ENCODE measurements at places on chromosomes 2 and 18.

- DNase-seq: no peak
Observed at GRCh38 chr2:9763356-9764152, 79.7 kb upstream of the TAF1B start.

DNA sequence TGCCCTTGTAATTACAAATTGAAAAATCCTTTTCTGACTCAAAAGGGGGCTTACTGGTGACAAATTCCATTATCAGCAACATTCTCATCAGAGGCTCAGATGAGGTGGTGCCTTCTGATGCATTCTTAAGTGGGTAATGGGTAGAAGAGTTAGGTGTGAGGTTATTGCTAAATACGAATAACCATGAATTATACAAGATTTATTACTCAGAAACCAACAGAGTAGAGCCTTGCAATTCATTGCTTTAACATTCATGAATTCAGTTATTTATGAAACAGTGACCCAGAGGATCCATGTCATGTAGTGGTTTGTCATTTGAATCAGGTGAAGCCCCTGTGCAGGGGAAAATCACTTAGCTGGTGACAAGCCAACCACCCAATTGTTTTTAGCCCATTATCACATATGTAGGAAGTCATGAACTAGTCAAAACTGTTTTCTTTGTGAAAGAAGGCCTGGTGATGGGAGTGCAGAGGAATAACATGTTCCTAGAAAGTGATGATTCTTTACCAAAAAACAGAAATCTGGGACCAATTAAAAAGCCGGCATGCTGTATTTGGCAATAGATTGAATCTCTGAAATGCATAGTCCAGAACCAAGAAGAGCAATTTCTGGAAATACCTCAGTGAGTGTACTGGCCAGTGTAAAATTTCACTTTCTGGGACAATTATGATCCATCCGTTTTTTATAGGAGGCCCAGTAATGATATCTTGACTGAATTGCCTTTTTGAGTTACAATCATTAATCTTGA lies 70.2 kb downstream of the CRIM1 start:
- no peak for DNase-seq

DNA sequence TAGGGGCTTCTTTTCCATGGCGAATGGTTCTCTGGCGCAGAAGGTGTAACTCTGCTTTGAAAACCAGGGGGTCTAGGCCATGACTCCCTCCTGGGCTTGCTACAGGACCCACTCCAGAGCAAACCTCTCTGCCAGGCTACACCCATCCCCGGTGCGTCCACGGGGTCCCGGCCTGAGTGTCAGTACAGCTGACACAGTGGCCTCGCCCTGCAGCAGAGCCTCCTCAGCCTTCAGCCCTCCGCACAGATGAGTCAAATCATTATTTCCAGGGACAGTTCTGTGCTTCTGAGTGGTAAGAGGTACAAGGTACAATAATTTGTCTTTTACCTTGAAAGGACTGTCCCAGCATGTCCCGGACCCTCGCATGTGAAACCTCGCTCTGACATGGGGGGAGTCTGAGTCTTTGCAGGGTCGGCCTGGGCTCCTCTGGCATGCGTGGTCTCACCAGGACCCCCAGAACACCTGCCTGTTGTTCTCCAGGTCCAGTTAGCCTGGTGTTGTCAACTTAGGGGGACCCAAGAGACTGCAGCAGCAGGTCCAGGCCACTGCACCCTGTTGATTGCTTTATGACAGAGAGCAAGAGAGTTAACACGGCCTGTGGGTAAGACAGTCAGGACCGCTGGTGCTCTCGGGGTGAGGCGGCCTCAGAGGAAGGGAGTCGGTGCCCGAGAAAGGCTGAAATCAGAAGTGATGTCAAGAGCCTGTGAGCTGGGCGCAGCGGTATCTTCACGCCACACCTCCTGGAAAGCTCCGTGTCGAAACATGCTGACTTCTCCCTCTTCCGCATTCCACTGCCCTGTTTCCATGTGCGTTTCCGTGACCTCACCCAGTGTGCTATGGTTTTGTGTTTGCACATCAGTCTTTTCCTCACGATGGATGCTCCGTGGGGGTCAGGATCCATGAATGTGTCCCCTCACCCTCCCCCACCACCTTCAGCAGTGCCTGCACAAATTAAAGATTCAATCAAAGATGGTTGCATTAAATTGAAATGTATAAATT lies 340.1 kb downstream of the EIPR1 start:
- DNase-seq: no peak

- DNase-seq: no peak
Observed at GRCh38 chr2:61214171-61214570, 52.2 kb downstream of the C2orf74 start.

DNA sequence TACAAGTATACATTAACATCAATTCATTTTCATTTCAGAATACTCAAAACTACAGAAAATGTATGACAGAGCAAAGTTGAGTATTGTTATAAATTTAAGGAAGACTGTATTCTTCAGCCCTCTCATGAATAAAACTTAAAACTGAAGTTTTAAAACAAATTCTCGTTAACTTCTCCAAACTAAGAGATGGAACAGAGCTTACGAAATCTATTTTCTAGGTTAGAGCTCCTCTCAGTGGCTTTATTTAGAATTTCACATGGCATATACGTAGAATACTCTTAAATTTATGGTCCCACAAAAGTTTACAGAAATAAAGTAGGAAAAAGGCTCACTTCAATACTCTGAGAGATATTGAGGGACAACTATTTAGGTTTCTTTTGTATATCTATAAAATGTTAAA lies 612.1 kb downstream of the KCNJ3 start:
- DNase-seq: no peak

DNA sequence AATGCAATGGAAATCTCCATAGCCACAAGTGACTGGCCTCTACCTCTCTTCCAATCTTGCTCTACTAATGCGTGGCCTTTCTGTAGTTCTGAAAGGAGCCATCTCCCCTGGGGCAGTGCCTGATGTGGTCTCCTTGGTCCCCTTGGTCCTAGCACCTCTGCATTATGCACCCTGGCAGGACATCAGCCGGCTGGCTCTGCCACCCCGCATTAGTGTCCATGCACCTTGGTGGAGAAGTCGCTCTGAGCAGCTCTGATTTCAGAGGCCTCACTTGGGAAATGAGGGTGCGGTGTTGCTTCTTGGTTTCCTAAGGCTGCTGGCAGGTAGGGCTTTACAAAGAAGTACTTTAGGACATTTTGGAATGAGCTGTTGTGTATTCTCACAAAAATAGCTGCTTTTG lies 317.9 kb downstream of the GBX2 start:
- DNase-seq: no peak

DNA sequence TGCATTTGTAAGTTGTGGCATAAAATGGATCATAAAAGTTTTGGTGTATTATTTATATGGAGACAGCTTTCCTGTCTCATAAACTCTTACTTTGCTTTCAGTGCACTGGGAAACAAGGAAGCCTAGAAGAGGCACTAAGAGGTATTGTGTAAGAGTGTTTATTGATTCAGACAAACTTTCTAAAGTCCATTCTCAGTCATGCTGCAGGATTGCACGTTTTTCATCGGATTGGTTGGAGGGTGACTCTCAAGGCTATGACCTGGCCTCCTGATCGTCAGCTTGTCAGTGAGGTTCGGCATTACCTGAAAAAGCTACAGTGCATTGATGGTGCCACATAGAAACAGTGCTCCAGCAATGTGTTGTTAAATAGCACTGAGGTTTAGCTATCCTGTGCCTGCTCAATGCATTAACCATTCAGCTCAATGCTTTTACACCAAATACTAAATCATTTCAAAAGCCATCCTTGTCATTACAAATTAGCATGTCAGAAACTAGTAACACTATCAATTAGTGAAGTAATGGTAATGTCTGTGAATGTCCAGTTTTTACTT lies 545.5 kb downstream of the CBLN2 start:
- DNase-seq: no peak

GRCh38 chr18:62332964-62333695 lies 8.0 kb downstream of the TNFRSF11A start:
- no peak for DNase-seq

GRCh38 chr18:11994703-11995444 lies 13.6 kb downstream of the IMPA2 start:
- no peak for DNase-seq

- DNase-seq: no peak
Observed at GRCh38 chr2:239753401-239753837, 271.7 kb downstream of the NDUFA10 start.

GRCh38 chr2:234137400-234138014 lies 87.0 kb downstream of the SPP2 start:
- no peak for DNase-seq

- DNase-seq: no peak
Observed at GRCh38 chr2:66574701-66575624, 140.0 kb downstream of the MEIS1 start.

DNA sequence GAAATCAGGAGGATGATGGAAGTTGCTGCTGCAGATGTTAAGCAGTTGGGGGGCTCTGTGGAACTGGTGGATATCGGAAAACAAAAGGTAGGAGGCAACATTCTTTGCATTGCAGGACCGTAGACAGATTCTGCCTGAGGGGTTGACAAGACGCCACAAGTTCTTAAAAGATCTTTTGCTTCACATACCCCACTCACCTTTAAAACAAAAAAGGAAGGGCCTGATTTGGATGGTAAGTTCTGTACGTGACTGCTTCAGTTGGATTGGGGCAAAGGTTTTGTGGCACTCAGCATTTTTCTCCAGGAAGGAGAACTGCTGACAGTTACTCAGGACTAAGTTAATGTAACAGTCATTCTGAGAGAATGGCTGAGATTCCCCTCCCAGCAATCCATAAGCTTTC lies 5.2 kb downstream of the CNDP2 start:
- DNase-seq: no peak

DNA sequence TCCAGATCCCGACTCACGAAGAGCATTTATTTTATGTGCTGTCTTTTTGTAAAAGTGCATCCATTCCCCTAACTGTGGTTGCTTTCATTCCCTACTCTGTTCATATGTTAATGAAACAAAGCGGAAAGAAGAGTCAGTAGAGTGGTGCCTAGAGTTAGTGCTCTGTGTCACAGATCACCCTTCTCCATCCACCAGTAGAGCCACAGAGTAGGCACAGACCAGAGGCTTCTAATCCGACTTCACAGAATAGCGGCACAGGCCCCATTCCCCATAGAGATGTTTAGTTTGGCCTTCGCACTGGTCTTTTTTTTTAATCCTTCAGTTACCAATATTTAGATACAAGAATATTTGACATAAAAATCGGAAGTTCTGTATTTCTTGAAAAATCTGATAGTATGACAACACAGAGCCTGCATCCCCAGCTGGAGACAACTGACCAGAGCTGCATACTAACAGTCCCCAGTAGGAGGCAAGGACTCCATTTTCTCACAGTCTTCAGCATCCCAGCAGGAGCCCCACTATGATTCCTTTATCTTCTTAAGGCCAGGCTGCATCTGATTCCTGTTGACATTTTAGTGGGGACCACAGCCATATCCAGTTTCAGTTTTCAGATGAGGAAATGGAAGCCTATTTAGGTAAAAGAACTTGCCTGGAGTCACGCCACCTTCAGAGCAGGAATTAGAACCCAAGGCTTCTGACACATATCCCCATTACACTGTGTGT lies 7.0 kb downstream of the G6PC2 start:
- no peak for DNase-seq

- DNase-seq: no peak
Observed at GRCh38 chr2:177178797-177179196, 33.8 kb upstream of the HNRNPA3 start.
